ENCODE measurements at places on chromosomes 7 and 10.

DNA sequence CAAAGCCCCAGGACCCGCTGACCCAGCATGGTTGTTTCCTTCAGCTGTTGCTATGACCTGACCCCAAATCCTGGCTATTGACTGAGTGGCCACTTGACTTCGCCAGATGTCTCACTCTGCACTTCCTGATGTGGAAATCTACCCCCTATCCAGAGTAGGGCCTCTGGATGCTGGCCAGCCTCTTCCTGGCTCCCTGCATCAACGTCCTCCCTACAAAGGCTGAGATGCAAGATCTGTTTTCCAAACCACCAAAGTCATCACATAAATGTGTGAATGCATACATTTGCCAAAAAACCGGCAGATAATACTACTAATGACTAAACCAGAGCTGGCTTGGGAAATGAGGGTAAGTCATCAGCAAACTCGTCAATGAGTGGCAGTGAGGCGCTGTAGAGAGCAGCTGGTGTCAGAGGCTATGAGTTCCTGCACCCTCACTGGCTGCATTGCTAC is 70.4 kb downstream of the PYROXD2 start:
- DNase-seq = no peak

DNA sequence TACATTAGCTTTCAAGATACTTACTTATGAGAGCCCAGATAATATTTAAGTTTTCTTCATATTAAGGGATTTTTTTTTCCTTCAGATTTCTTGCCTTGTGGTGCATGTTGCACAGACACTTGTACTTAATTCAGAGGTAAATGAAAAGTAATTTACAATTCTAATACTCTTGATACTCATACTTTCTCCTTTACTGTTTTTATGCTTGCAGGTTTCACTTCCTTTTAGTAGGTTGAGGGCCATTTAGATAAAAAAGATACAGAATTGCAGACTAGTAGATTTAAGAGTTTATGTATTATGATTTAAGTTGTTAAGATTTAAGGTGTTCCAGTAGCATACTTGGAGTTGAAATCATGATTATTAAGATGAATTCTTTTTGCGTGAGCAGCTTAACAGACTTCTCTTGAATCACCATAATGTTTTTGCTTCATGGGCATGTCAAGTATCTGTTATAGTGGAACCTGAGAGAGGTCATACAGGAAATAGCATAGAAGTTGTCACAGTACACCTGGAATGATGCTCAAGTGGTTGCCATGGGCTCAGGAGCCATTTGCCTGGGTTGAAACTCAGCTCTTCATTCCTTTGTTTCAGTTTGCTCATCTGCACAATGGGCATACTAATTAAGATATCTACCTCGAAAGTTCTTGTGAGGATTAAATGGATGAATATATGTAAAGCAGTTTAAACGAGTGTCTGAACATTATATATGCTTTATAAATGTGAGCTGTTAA is 174.8 kb upstream of the PRPS1L1 start:
- DNase-seq = no peak

- no peak for DNase-seq
Observed at GRCh38 chr7:121831351-121831750, 41.6 kb upstream of the PTPRZ1 start.

DNA sequence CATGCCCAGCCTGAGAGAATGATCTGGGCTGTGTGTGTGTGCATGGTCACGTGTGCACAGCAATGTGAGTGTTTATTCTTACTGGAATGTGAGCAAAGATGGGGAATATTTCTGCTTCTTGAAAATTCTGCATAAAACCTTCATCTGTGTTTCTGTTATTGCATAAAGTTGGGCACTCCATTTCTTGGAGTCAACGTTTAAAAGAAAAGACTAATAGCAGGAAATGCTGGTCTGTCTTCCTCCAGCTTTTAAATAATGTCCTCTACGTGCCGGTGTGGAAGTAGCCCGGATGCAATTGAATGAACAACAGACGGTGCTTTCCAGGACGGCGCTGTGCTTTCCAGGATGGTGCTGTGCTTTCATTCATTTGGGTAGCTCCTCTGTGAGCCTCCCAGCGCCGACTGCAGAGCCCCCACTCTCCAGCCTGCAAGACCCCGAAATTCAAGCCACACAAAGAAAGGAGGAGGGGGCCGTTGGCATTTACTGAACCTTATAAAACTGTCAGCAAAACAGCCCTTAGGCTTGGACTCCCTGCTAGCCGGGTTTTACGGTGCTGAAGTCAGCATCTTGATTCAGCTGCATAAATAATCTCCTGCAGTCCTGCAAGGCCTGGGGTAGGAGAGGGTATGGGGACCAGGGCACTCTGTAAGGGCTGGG is 158.2 kb upstream of the PRKCQ start:
- DNase-seq = no peak

DNA sequence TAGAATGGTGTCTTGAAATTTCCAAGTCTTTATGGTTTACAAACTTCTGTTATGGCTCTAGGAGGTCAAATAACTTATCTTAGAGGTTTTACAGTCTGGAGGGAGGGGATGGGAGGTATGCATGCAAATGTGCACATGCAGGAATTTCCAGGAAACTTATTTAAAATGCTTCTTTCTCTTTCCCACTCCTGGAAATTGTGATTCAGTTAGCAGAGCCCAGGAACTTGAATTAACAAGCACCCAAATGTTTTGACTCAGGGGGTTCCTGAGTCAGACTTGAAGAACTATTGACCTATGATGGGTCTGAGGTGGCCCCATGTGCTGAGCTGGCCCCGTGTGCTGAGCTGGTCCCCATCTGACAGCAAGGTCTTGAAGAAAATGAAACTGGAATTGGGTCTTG is 669.4 kb downstream of the INHBA start:
- no peak for DNase-seq

DNA sequence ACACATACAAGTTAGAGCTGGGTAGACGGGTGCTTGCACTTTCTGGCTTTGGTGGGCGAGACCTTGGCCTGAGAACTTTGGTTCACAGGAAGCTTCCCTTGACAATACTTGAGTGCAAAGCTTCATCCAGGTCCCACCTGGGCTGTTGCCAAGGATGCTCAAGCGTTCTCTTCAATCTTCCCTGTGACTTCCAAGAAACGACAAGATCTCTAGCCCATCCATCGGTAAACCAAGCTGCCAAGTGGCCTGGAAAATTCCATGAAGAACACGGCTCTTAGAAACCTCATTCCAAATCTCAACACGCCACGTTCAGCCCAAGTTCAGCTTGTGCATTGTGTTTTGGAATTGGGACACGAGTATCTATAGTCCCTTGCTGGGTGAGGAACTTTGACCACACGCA is 84.7 kb downstream of the CHST15 start:
- no peak for DNase-seq

- no peak for DNase-seq
Observed at GRCh38 chr10:12720217-12720981, 281.1 kb downstream of the CCDC3 start.

- no peak for DNase-seq
Observed at GRCh38 chr7:30713392-30713791, 31.1 kb upstream of the CRHR2 start.

- DNase-seq = no peak
Observed at GRCh38 chr7:142506601-142507000, 242.7 kb upstream of the PRSS1 start.

- no peak for DNase-seq
Observed at GRCh38 chr10:119498889-119499676, 43.4 kb downstream of the RGS10 start.

- DNase-seq = no peak
Observed at GRCh38 chr10:31322647-31323046, 3.6 kb downstream of the ZEB1 start.

DNA sequence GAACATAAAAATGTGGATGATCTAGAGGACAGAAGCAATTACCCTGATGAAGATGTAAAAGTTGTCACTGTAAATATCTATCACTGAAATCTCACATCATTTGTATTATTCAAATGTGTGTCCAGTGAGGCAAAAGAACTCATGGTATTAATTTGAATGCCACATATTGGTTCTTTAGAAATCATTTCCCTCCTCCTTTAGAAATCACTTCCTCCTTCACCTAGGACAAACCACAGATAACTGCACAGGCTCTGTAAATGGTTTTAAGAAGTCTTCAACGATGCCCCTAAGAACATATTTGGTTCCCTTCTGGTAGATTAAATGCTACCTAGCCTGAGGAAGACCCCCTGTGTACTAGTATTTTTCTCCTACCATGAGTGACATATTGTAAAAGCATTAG is 33.1 kb upstream of the ZNF518A start:
- DNase-seq = no peak

DNA sequence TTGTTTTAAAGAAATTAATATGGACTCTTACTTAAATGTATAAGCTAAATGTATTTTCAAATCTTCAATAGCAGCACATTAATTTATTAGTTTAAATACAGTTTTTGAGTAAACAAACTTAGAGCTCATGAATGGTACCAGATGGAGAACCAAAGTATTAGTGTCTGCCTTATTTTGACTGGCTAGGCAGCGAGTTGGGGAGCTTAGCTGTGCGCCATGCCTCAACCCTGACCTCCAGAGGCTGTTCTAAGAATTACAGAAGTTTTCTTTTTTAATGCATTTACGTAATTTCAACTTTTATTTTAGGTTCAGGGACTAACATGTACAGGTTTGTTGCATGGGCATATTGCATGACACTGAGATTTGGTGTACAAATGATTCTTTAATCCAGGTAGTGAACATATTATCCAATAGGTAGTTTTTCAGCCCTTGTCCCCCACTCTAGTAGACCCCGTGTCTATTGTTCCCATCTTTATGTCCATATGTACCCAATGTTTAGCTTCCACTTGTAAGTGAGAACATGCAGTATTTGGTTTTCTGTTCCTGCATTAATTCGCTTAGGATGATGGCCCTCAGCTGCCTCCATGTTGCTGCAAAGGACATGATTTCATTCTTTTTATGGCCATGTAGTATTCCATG is 166.8 kb downstream of the IQUB start:
- DNase-seq = no peak

GRCh38 chr10:1243486-1244234 is 187.5 kb downstream of the WDR37 start:
- no peak for DNase-seq

DNA sequence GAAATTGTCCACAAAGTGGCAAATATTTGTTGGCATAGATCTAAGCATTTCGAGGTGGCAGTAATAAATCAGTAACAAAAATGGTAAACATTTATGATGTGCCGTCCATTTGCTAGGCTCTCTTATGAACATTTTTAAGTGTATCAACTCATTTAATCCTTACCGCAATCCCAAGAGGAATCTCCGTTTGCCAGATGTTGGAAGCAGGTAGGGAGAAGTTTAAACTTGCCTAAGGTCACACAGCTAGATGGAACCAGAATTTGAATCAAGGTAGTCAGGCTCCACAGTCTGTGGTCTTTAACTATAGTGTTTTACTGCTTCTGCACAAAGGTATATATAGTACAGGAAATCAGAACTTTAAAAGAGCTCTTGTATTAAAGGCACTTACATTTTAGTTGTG is 2.6 kb downstream of the MKLN1 start:
- no peak for DNase-seq

- DNase-seq = peak; percentile 18
Observed at GRCh38 chr7:104979167-104979841, 34.7 kb upstream of the KMT2E start.
